ENCODE measurements at places on chromosomes 1 and 21.

GRCh38 chr1:178367151-178367550 is 129.6 kb downstream of the CLEC20A start:
- DNase-seq = no peak

- DNase-seq = no peak
Measured at GRCh38 chr1:84971957-84972356, 25.0 kb downstream of the MCOLN2 start.

- peak; percentile 1 for DNase-seq
Measured at GRCh38 chr1:104706631-104707147, 957.0 kb downstream of the AMY1C start.

DNA sequence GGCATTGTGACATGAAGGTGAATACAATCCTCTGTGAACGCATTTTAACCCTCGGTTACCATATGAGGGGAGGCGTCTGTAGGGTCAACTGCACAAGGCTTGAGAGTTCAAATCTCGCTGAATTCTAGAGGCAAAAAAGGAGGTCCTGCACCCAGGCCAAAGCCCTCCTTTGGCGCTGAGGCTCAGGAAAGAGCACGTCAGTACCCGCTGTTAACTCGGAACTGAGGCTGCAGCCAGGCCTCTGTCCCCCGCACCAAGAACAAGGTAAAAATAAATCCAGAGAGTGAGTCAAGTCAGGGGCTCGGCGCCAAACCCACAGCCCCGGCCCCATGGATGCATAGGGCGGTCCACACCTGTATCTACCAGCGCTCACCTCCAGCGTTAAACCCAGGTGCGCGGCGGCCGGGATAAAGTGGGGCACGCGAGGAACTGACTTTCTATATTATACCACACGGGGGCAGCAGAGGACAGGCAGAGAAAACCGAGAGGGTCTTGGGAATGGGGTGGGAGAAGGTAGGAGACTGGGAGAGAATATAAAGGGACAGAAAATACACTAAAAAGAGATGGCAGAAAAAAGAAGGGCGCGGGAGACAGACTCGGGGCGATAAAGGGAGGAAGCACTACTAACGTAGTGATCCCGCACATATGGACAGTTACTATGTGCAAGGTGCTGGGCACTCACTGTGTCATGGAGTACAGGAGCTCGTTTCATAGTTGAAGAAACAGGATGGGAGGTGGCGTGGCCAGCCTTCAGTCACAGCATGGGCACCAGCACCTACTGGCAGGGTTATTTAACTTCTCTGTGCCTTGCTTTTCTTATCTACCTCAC is 54.9 kb downstream of the DMRTA2 start:
- peak; percentile 34 for DNase-seq

- DNase-seq = peak; percentile 95
Measured at GRCh38 chr1:166838766-166839599, at the start of gene POGK. Gene POGK, plus strand, starts transcription at chr1:166839475. Its CDS starts 1,482 bp downstream, at chr1:166840957.

GRCh38 chr1:228798548-228798947 is 63.3 kb downstream of the RHOU start:
- no peak for DNase-seq

DNA sequence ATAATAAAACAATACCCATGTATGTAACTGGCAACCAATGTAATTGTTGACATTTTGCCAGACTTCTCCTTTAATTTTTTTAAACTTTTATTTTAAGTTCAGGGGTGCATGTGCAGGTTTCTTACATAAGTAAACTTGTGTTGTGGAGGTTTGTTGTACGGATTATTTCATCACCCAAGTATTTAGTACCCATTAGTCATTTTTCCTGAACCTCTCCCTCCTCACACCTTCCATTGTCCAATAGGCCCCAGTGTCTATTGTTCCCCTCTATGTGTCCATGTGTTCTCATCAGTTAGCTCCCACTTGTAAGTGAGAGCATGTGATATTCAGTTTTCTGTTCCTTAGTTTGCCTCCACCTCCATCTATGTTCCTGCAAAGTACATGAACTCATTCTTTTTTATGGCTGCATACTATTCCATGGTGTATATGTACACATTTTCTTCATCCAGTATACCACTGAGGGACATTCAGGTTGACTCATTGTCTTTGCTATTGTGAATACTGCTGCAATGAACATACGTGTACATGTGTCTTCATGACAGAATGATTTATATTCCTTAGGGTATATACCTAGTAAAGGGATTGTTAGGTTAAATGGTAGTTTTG is 6.7 kb downstream of the DEPDC1 start:
- DNase-seq = no peak

- DNase-seq = peak; percentile 18
Measured at GRCh38 chr1:220336391-220337031, 64.3 kb upstream of the RAB3GAP2 start.

- peak; percentile 95 for DNase-seq
Measured at GRCh38 chr1:35047188-35047858, 15.6 kb upstream of the ZMYM6 start.

GRCh38 chr1:109806733-109807400 is 43.1 kb upstream of the EPS8L3 start:
- DNase-seq = no peak

DNA sequence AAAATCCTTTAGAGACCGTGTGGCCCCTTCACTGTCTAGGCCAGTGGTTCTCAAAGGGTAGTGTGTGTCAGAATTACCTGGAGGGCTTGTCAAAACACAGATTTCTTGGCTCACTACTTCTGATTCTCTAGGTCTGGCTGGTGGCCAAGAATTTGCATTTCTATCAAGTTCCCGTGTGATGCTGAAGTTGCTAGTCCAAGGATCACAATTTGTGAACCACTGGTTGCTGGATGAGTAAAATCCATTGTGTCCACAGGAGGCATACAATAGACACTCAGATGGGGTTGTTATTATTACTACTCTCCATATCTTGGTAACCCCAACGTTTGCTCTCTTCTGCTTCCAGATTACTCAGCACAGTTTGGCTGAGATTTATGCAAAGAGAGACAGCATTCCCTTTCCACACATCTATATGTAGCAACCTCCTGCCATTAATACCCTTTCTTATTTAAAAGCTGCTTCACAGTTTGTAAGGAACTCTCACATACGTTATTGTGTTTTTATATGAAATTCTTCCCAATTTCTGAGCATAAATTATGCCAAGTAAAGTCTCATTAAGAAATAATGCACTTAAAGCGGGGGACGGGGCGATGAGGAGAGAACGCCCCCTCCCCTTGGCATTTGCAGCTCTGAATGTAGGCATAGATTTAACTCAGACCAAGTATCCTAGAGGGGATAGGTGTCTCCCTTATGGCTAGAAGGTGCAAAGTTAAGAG is 720 bp upstream of the TMCC2 start:
- DNase-seq = peak; percentile 72

DNA sequence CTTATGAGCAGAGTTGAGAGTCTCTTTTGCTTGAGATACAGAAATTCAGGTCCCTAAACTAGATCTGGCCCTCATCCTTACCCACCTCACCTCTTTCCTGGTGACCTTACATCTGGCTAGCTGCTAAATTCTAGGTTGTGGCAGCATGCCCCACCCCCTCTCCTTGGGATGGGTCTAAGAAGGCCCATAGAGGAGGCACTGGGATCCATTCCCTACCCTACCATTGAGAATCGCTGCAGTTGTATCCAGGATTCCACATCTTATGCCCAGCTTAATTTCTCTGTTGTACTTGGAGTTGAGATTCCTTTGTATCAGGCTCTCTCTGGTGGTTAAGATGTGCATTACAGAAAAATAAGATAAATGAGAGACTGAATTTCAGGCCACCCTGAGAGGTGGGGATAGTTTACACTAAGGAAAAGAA is 9.5 kb upstream of the TMEM39B start:
- peak; percentile 60 for DNase-seq

DNA sequence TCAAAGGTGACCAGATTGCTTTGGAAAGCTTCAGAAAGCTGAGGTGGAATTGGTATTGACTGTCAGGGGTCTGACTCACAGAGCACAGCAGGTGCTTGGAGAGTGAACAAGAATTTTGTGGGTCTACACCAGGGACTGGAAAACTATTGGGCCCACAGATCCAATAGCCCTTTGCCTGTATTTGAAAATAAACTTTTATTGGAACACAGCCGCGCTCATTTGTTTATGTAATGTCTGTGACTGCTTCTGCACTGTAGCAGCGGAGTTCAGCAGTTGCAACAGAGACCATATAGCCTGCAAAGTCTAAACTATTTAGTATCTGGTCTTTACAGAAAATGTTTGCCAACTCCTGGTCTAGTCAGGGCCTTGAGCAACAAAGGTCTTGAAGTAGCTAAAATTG is 315.6 kb downstream of the NFIA start:
- DNase-seq = no peak

- DNase-seq = no peak
Measured at GRCh38 chr21:37842163-37842919, 73.9 kb downstream of the KCNJ6 start.

GRCh38 chr1:15448877-15449462 is 7.6 kb upstream of the CELA2A start:
- DNase-seq = no peak

GRCh38 chr1:164660412-164660772 is 101.4 kb downstream of the PBX1 start:
- peak; percentile 86 for DNase-seq

GRCh38 chr21:42557420-42557819 is 43.8 kb downstream of the SLC37A1 start:
- DNase-seq = peak; percentile 20

- DNase-seq = peak; percentile 62
Measured at GRCh38 chr1:178143730-178144690, 50.1 kb downstream of the RASAL2 start.

DNA sequence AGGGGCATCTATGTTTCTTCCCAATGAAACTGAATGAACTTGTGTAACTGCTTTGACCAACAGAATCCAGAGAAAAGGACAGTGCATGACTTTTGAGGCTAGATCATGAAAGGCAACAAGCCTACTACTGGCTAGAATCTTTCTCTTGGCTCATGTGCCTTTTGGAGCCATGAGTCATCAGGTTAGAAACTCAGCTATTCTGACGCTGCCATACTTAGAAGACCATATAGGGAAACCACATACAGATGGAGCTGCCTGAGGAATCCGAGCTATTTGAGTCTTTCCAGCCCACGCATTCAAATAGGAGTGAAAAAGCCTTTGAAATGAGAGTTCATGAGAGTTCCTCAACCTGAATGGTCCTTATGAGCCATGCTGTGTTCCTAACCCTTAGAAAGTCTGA is 738.5 kb upstream of the CHRM3 start:
- peak; percentile 94 for DNase-seq

- no peak for DNase-seq
Measured at GRCh38 chr1:198893141-198893540, 254.3 kb downstream of the PTPRC start.

DNA sequence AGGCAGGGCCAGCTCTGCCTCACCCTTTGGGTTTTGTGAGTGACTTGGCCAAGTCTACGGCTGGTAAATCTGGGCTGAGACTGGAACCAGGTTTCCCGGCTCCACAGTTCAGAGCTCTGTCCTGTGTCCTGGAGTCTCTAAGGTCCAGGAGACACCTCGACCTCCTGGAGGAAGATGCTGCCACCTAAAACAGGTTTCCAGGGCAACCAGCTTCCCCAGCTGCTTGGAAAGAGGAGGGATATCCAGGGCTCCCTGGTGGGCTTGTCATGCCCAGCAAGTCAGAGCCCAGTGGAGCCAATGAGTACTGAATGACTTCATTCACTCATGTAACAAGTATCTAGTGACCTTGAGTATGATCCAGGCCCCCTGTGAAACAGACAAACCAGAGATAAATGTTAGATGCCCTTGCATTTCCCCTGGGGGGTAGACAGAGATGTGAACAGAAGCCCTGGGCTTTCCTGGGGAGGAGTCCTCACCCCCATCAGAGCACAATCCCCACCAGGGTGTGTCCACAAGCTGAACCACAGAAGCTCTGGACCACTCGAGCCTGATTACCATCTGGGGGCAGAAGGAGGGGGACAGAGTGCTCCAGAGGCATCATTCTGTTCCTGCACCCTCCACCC is 181.2 kb upstream of the RAB4A start:
- no peak for DNase-seq

GRCh38 chr21:37088186-37088735 is 15.2 kb downstream of the TTC3 start:
- no peak for DNase-seq

DNA sequence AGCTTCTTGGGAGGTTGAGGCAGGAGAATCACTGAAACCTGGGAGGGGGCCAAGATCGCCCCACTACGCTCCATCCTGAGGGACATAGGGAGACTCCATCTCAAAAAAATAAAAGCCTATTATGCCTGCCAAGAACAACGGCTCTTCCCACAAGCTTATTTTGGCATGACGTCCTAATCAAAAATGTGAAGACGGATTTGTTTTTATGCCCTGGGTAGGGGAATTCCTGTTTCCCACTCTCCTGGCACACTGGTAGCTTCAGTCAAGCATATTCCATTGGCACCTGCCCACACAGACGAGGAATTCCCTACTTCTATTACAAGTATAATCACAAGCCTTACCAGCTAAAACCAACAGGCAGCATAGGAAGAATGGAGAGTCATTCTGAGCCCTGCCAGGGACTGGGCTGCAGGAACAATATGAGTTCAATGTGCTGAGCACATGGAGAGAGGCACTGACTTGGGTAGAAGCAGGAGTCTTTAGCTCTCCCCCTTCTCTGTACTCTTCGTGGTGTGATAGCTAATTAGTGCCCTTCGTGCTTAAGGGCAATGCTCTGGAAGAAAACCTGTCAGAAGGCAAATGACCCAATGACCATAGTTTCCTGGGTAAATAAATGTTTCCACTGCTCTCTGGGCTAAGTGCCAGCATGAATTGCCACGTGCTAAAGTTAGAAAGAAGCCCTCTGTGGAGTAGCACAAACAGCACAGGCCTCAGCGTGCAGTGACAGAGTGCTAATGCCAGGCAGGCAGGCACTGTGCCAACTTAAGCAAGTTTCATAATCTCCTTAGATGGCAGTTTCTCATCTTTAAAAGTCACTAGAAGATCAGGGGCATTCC is 16.8 kb downstream of the TNFSF4 start:
- peak; percentile 94 for DNase-seq

- DNase-seq = no peak
Measured at GRCh38 chr1:205604059-205604458, 27.8 kb downstream of the ELK4 start.

DNA sequence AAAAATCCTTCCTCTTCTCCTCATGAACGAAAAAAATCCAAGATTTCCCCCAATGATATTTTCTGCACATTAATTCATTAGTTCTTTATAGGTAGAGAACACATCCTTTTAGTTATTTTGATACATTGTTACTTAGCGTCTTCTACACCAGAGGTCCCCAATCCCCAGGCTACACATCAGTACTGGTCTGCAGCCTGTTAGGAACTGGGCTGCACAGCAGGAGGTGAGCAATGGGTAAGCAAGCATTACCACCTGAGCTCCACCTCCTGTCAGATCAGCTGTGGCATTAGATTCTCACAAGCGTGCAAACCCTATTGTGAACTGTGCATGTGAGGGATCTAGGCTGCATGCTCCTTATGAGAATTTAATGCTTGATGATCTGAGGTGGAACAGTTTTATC is 13.0 kb downstream of the EXTL2 start:
- DNase-seq = no peak

DNA sequence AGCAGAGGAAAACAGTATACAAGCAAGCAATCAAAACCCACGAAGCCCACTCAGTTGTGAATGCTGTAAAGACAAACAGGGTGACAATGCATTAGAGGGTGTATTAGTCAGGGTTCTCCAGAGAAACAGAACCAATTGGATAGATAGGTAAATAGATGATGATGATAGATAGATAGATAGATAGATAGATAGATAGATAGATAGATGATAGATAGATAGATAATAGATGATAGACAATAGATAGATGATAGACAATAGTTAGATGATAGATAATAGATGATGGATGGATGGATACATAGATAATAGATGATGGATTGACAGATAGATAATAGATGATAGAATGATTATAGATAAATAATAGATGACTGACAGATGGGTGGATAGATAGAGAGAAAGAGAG is 48.3 kb downstream of the LRRC38 start:
- no peak for DNase-seq

All from kidney tubule cell (primary cell).